Neural progenitor cell (in vitro differentiated cells): ENCODE measurements at places on chromosomes 6 and 20. TPM values are rescaled to one million over a fixed set of nuclear protein-coding genes. Genes with fewer than 3 reads are reported as not detected.
A peak's percentile ranks its signal among the peaks of the same experiment; 100 is the strongest.

DNA sequence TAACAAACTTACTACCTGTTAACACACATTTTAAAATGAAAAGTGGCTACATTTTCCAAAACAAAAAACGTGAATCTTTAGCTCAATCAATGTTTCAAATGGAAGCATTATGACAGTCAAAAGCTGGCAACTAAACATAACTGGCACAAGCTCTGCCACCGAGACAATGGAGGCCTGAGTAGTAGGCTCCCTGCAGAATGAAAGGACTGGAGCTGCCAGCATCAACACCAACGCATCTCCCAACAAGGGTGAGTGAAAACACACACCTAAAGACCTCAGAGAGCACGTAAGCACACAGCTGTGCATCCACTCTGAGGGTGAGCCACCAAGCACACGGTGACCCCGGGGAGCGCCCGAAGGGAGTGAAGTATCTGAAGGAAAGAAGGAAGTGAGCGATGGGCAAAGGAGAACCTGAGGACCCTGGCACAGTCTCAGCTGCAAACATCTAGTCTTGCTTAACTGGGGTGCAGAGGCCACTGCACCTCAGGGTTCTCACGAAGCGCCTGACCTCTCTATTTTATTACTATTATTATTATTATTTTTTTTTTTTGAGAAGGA, 1.6 kb upstream of the ADRM1 start:
- DNase-seq: no peak

- DNase-seq: peak; percentile 47
Observed at GRCh38 chr20:50267041-50267865, 76.6 kb downstream of the CEBPB start.

DNA sequence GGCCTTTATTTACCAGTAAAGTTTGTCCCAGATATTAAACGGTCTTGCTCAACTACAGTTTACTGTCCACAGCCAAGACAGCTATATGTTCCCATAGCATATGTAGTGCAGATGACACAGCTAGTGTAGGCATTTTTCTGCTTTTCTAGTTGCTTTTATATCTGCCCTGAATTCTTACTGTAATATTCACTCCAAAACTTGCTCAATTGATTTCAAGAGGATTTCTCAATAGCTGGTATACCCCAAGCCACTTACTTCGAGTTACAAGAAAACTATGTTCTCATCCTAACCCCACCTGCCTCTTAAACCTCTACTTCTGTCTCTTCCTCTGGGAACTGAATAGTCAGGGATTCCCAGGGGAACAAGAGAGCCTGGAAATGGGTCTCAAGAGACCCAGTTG, 18.9 kb upstream of the ROS1 start:
- DNase-seq: no peak

DNA sequence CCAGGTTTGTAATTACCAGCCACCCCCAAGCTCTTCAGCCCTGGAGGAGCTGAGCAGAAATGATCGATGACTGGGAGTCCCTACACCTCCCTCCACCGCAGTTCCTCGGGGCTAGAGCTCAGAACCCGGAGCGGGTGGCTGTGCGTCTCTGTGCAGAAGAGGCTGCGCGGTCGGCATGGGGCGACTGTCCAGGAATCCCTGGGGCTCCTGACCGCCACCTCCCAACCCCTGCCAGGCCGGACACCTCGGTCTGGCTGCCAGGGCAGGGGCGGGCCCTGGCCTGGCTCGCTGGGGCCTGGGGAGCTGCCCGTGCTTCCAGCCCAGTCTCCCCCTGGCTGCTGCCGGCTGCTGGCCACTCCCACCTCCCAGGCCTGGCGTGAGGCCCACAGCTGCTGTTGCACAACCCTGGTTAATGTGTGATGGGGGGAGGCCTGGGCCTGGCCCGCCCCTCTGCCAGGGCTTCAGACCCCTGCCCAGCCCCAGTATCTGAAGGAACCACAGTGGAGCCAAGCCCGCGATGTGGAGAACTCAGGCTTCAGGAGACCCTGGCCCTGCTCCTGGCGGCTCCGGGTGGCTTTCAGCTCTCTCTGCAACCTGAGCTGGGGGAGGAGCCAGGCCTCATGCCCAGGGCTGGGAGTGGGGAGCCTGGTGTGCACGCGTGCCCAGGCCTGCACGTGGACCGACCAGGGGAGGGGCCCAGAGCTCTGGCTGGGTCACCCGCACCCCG, 1.2 kb downstream of the SLC2A4RG start:
- peak; percentile 83 for DNase-seq

- no peak for DNase-seq
Observed at GRCh38 chr20:25003002-25003401, 10.5 kb upstream of the APMAP start.

- peak; percentile 61 for DNase-seq
Observed at GRCh38 chr20:62925420-62926228, 681 bp downstream of the DIDO1 start.

- DNase-seq: peak; percentile 57
Observed at GRCh38 chr6:152206072-152206818, 398.8 kb downstream of the ESR1 start.

GRCh38 chr6:147707524-147707923, 199.0 kb downstream of the SAMD5 start:
- DNase-seq: no peak

Gene PPT2
- 18.6 and 38.2 TPM in 2 replicates for total RNA-seq

Gene GNMT
- total RNA-seq: 0.50 TPM in 1 of 2 replicates, not detected in the other
